Umbilical cord (tissue), 2 donors: ENCODE measurements at places on chromosomes 16 and 17. TPM values are rescaled to one million over a fixed set of nuclear protein-coding genes. Genes with fewer than 3 reads are reported as not detected.
A peak's percentile ranks its signal among the peaks of the same experiment; 100 is the strongest.

DNA sequence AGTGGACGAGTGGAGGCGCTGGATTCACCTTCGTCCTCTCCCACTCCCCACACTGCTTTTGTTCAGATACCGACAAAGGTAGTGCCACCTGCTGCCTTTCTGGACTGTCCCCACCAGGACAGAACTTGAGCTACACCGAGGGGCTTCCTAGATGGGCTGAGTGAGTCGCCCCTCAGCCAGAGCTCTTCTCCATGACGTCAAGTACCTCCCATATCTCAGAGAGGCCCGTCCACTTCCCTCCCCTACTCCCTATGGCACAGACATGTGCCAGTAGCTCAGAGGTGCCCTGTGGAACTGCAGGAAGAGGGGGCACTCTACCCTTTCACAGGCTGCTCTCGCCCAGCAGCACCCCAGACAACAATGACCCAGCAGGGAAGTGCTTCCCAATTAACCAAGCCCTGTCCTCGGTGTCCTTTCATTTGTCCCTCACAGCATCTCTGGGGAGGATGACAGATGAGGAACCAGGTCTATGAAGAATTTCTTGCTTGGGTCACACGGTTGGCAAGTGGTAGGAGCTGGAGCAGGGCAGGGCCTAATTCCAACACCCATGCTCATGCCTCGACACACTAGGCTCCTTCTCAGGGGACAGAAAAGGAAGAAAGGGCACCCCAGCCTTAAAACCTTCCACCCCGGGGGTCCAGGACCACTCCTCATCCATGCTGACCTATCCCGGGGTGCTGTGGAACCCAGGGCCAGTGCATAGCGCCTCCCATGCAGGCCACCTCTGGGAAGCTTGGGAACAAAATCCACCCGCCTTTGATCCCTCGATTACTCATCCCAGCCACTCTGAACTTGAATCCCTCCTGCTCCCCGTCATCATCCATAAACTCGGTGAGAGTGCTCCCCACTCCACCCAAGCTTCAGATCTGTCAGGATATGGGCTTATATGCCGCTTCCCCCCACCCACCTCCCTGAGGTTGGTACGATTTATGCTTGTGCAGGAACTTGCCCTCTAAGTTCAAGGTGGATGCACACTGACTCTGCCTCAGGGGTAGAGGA is 51.7 kb downstream of the WNT3 start:
- no peak for DNase-seq

DNA sequence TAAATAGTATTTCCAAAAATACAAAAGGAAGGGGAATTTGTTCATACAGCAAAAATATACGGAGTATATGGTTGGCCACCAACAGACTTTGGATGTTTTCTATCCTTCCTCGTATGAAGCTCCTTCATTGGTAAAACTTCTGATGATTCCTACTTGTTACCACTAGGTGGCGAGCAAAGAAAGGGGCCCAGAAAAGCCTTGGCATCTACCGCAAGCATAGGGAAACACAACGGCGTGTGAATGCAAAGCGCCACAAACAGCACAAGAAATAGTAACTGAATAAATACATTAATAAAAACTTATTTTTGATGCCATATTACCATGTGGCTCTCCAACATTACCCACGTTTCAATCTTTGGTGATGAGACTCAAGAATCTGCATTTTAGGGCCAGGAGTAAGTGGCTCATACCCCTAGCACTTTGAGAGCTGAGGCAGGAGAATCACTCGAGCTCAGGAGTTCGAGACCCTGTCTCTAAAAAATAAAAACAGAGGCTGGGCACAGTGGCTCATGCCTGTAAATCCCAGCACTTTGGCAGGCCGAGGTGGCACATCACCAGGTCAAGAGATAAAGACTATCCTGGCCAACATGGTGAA is 34.5 kb downstream of the YWHAE start:
- peak; percentile 85 for DNase-seq

- DNase-seq, result peak; percentile 77
Measured at GRCh38 chr17:82489117-82489516, 30.4 kb upstream of the FOXK2 start.

- DNase-seq, result no peak
Measured at GRCh38 chr17:57207396-57207795, 48.9 kb upstream of the MSI2 start.

TRAP1 gene
- 34.7 TPM for total RNA-seq

TMC5 gene
- total RNA-seq, result 0.96 TPM

NACA2 gene
- total RNA-seq, result not detected

DNA sequence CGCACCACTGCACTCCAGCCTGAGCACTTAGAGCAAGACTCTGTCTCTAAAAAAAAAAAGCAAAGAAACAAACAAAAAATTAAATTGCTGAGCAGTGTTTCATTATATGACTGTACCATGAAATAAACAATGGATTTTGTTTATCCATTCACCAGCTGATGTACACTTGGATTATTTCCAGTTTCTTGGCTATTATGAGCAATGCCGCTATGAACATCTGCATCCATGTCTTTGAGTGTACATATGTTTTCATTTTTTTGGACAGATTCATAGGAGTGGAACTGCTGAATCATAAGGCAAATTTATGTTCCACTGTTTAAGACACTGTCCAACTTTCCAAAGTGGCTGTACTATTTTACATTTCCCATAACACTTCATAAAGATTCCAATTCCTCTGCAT is 8.0 kb downstream of the RNF157 start:
- DNase-seq, result peak; percentile 39

GRCh38 chr17:14203388-14203787 is 33.3 kb downstream of the CDRT15 start:
- DNase-seq, result no peak

DNA sequence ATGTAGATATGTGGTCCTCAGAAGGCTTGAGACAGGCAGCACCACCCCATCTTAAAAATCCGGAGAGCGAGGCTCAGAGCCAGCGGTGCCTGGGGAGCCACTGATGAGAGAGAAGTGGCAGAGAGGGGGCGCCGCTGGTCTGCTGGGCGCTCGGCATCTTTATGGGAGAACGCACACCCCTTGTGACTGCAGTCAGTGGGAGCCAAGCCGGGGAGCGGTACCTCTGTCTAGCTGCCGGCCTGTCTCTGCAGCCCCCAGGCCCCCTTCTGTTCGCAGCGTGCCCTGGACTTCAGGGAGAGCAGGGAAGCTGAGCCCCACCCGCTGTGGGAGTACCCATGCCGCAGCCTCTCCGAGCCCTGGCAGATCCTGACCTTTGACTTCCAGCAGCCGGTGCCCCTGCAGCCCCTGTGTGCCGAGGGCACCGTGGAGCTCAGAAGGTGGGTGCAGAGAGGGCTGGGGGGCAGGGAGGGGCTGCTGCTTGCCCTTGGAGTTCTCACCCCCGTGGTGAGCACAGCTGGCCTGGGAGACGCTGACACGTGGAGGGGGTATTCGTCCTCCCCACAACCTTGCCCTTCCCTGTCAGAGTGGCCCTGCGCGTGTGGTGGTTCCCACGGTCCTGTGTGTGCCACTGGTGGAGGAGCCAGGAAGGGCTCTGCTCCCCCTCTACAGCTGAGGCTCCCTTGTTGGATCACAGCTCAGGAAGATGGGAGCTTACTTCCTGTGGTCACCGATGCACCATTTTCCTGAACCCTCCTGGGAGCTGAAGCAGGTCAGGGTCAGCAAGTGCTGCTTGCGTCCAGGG is 44.8 kb downstream of the PRMT7 start:
- DNase-seq, result no peak

- no peak for DNase-seq
Measured at GRCh38 chr17:42514279-42514678, 21.8 kb upstream of the NAGLU start.

DNA sequence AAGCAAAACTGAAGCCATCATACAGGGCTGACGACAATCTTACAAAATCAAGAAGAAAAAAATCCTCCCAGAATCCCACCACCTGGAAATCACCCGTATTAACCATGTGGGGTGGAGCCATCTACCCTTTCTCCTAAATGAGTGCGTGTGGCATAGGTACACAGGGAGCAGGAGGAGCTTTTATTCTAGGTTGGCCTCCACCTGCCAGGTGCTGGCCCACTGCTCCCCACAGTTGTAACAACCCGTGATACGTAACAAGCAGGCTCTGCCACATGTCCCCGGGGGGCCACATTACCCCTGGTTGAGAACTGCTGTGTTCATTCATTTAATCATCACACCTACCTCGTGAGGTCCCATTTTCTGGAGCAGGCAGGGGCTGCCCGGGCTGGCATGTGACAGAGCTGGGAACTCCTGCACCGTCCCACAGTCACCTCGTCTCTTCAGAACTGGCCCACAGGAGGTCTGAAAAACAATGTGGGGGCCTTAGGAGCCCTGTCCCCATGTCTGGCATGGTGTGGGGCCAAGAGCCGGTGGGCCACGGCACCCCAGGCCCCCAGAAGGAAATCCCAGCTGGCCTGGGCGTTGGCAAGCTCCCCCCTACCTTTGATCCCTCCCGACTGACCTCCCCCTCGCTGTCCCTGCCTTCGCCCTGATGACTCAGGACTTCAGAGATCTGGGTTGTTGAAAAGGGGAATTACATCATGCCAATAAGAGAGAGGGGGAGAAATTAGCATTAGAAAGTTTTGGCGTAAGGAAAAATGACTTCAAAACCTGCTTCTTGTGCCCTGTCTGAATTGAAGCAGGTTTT is 12.9 kb downstream of the CMIP start:
- peak; percentile 64 for DNase-seq

GRCh38 chr17:77225265-77225664 is 84.5 kb downstream of the SEC14L1 start:
- DNase-seq, result no peak

DNA sequence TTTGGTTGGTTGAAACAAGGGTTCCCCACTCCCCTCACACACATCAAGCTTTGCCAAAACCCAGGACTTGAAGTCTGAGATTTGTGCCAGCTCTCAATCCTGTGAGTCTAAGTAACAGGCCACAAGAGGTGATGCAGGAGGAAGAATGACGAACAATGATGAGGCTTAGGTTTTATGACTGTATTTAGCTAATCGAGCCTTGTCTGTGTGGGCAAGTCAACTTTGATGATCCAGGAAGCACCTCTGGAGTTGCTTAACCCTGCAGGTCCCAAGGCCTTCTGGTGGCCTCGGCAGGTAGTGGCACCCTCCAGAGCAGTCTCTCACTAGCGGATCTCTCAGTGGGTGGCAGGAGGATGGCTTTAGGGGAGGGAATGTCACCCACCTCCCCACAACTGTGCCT is 28.7 kb downstream of the CDK5RAP3 start:
- DNase-seq, result no peak

ST6GALNAC2 gene
- total RNA-seq, result not detected

MT1M gene
- total RNA-seq, result not detected

DNA sequence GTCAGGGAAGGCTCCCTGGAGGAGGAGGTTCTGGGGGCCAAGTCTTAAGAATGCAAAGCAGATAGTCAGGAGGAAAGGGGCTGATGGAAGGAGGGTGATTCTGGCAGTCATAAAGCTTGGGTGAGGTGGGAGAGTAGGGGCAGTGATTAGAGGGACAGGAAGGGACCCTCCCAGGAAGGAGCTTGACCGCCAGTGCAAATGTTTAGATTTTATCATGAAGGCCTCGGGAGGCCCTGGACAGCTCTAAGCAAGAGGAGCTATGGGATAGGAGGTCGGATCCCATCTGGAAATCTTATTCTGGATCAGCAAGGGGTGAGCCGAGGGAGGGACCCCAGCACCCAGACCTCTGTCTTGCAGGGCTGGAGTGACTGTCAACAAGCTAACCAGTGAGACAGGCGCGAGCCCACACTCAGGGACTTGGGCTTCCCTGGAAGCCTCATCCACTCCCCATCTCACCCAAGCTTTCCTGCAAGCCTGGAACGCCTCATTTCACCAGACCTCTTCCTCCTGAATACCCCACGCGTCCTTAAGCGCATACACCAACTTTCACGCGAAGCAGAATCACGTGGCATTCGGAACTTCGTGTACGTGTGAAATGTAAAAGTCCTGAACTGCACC is 52.0 kb upstream of the CBX4 start:
- DNase-seq, result no peak

GRCh38 chr17:37180376-37180775 is 195.4 kb upstream of the C17orf78 start:
- DNase-seq, result no peak

MT3 gene
- not detected for total RNA-seq
